NAMALWA (cell line): ENCODE measurements at places on chromosomes 1 and 21.
A peak's percentile ranks its signal among the peaks of the same experiment; 100 is the strongest.

DNA sequence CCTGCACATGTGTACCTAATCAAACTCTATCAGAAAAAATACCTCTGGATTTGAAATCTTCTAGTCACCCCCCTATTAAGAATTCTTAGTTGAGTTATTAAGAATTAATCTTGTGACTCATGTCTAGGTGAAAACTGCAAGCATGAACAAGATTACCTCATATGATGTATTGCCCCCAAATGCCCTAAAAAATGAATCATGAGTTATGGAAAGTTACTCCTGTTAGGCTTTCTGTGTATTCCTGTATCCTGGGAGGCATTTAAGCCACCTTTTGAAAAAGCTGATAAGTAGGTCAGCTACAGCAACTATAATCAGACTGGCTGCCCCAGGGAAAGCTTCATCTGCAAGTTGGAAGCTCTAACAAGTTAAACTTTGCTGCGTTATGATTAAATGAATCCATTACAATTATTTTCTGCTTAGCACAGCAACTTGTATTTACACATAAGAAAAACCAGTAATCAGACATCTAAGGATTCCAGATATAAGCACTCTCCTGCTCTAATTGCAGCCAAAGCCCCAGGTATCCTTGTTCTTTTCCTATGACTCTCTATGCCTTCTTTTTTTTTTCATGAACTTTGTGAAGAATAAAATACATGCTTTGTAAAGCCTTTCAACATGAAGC is 147.7 kb downstream of the NTPCR start:
- DNase-seq = no peak

DNA sequence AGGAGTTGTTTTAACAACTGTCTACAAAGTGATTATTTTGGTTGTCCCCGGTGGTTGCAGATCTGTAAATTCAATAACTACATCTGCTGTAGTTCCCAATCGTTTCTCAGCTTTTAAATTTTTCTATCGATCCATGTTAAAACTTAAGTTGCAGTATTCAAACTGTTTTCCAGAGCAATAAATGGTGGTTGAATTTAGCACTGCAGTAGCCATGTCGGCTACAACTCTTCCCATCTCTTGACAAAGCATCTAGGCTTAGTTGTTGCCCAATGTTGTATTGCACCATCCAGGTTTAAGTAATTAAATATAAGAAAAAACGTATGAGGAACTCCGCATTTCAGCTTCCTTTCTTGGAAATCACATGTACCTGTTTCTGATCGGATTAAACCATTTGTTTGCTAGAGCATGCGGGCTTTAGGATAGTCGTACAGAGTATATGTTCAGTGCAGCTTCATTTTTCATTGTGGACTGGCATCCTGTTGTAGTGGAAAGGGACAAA is 996 bp downstream of the CNIH4 start:
- no peak for DNase-seq

DNA sequence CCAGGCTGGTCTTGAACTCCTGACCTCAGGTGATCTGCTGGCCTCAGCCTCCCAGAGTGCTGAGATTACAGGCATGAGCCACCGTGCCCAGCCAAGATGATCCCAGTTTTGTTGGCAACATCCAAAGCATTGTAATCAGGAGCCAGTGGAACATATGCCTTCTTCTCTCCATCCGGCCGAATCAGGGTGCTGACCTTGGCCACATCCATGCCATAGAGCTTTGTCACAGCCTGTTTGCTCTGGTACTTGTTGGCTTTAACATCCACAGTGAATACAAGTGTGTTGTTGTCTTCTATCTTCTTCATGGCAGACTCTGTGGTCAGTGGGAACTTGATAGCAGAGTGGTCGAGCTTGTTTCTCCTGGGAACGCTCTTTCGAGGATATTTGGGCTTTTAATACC is 17.1 kb downstream of the TNFRSF8 start:
- no peak for DNase-seq

DNA sequence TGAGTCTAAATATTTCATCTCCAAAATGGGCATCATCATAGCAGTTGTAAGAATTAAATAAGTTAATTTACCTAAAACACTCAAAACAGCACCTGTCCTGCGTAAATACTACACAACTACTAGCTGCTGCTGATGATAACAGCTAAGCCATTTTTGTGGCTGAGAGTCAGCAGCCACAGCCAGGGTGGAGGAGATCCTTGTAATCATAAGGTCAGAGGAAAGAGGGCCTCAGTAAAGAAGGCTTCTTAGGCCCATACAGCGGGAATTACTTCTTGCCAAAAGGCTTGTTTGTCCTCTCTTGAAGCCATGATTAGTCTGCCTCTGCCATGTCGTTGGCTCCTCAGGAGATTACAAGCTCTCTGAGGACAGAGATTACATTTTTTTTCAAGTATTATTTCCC is 245.0 kb downstream of the FGGY start:
- no peak for DNase-seq

- no peak for DNase-seq
Measured at GRCh38 chr1:74193908-74194307, 4.1 kb downstream of the LRRIQ3 start.

- DNase-seq = no peak
Measured at GRCh38 chr1:86296305-86297205, 99.6 kb downstream of the ODF2L start.

DNA sequence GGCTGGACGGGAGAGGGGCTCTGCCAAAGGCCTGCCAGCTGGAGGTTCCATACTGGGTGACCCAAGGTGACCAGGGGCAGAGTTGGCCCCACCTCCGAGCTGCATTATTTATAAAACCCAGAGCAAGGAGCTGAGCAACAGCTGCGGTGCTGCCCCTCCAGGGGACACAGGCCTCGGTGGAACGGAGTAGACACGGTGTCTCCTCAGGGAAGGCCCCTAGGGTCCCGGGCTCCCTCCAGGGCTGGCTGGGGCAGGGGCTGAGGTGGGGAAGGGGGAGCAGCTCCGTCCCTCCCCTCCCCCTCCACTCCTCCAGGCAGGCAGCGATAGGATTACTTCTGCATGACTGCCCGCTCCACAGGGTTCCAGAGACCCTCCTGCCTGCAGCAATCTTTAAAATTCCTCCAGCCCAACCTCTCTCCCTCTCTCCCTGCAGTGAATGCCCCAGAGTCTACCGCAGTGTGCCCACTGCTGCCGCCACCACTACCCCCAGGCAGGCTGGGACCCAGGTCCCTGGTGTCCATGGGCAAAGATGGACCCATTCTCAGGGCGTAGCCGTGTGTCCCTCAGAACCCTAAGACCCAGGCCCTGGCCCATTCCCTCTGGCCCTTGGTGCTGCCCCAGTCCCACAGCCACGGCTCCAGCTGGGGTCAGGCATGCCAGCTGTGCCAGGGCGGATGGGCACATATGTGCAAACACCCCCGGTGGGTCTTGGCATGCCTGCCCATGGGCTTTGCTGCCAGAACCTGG is 10.8 kb downstream of the AHDC1 start:
- DNase-seq = no peak

DNA sequence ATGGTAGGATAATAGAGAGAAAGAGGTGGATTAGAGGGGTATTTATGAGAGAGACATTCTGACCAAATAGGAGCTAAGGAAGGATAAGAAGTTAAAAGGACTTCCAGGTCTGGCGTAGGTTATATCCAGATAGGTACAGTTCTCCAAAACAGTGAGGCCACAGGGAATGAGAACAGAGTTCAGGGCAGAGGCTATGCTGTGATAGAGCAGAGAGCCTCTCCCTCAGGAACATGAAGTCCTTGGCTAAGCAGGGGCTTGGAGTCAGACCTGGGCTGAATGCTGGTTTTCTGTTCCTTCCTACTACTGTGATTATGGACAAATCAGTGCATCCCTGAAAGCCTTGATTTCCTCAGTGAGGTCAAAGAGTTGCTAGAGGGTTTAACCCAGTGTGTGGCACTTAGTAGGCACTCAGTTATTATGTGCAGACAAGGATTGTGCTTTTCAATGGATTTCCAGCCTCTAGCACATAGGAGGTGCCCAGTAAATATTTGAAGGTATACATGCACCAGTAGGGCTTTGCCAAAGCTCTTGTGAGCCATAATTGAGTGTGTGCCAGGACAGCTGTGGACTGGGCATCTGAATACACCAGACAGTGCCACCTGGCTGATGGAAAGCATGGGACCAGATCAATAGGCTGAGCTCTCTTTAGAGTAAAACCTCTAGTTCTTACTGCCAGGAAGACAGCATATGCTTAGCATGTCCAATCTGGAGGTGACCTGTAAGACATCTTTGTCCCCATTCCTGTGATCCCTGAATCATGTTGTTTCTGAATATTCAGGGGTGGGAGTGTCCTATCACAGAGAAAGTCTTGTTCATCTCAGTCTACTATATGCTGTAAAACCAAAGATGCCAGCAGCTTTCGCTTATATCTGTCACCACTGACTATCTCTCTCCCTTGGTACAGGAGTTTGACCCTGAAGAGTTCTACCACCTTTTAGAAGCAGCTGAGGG is 111.1 kb downstream of the PIK3R3 start:
- no peak for DNase-seq

DNA sequence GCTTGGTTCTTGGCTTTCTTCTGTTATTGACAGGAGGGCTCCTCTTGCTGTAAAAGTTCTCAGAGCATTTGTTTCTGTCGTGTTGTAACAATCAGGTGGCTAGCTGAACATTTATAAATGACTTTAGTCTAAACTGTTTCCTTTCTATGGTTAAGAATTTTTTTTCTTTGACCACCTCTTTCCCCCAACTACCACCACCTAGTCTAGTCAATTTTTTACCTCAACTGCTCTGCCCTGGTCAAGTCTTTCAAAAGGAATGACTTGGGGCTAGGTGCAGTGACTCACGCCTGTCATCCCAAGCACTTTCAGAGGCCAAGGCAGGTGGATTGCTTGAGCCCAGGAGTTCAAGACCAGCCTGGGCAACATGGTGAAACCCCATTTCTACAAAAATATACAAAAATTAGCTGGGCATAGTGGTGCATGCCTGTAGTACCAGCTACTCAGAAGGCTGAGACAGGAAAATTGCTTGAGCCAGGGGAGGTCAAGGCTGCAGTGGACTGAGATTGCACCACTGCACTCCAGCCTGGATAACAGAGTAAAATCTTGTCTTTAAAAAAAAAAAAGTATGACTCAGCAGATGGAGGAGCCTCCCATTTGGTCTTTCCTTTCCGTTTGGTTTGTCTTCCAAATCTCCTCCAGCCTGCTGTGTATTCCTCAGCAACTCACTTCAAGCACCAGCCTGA is 40.7 kb downstream of the MAP3K21 start:
- DNase-seq = no peak

- no peak for DNase-seq
Measured at GRCh38 chr1:206080026-206080820, 27.2 kb downstream of the RHEX start.

GRCh38 chr1:59072583-59072947 is 224.3 kb upstream of the FGGY start:
- DNase-seq = no peak

DNA sequence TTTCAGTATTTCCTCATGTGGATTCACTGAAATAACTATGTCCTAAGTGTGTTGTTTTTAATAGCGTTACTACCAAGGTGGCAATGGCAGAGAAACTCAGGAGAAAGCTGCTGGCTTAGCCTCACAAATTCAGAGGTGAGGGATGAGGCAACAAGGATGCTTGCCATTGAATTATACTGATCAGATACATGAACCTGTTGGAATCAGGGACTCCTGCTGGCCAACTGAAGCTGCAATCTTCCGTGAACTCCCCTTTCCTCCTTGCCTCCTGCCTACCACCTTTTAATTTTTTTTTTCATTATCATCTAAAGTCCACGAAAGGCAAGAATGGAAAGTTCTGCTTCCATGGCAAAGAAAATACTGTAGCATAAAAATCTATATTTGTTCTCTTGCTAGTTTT is 254.7 kb downstream of the NFIA start:
- DNase-seq = no peak

- no peak for DNase-seq
Measured at GRCh38 chr1:43812579-43812978, 105.2 kb downstream of the ST3GAL3 start.

GRCh38 chr1:74812180-74812541 is 79.2 kb downstream of the TYW3 start:
- no peak for DNase-seq

GRCh38 chr1:234826352-234826751 is 216.4 kb upstream of the IRF2BP2 start:
- no peak for DNase-seq

DNA sequence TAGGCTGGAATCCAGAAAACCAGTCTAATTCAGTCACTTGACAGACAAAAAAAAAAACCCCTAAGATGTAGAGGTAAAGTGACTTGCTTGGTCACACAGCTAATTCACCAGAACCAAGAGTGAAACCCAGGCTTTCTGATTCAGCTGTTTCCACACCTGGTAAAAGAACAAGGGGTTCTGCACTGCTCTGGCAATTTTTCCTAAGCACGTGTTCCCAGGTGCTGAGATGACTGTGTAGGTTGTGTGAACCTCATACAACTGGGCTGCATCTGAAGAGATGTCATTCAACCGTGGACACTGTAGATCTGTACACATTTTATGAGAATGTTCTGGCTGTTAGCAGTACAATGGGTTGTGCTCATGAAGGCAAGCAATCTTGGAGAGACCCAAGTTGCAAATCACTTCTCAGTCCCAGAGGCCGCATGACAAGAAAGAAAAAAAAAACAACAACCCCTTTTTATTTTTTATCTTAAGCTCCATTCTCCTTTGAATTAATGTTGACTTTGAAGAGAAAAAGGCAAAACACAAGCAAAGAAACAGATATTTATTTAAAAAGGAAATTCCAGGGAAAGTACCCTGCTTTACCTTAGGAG is 95.4 kb downstream of the INTS7 start:
- peak; percentile 21 for DNase-seq

DNA sequence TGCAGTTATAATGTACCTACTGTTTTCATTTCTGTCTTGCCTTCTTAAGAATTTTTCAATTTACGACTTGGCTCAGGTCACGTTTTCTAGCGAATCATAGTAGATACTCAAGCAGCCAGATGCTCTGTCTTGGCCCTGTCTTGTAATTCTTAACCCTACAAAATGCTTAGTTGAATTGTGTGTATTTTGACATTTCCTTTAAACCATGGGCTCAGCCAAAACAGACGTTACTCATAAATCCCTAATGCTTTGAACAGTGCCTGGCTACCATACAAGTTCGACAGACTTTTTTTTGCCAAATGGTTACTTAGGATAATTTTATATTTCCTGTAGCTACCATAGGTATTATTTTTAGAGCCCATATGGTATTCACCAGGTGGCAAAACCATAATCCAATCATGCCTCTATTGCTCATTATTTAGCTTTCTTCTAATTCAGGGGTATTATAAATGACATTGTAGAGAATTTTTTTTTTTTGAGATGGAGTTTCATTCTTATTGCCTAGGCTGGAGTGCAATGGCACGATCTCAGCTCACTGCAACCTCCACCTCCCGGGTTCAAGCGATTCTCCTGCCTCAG is 54.3 kb downstream of the KCNK1 start:
- no peak for DNase-seq

GRCh38 chr1:153958111-153958960 is at the start of gene CRTC2:
Gene CRTC2 (minus strand): TSS chr1:153958612. CDS start chr1:153958497, 115 bp downstream.
- DNase-seq = peak; percentile 100

DNA sequence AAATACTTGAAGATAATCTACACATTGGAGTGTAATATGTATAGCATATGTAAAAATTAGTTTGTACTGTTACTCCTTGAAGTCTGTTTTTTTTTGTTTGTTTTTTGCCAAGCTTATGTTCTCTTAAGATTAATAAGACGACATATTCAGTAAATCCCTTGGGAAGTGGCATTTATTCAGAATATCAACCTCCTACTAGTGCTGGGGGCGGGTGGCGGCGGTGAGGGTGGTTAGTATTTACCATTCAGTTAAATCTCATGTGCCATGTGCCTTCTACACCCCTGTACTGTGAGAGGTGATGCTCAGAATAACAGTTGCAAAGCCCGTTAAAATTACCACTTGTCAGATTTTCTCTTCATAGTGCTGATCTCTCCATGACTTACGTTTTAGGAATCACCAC is 3.0 kb downstream of the BACH1 start:
- no peak for DNase-seq

GRCh38 chr1:25711555-25712298 is 88.3 kb upstream of the SELENON start:
- no peak for DNase-seq

- no peak for DNase-seq
Measured at GRCh38 chr1:169250795-169251194, 116.8 kb downstream of the NME7 start.
